Choroid plexus epithelial cell (primary cell): ENCODE measurements at places on chromosomes 13 and 19.
A peak's percentile ranks its signal among the peaks of the same experiment; 100 is the strongest.

DNA sequence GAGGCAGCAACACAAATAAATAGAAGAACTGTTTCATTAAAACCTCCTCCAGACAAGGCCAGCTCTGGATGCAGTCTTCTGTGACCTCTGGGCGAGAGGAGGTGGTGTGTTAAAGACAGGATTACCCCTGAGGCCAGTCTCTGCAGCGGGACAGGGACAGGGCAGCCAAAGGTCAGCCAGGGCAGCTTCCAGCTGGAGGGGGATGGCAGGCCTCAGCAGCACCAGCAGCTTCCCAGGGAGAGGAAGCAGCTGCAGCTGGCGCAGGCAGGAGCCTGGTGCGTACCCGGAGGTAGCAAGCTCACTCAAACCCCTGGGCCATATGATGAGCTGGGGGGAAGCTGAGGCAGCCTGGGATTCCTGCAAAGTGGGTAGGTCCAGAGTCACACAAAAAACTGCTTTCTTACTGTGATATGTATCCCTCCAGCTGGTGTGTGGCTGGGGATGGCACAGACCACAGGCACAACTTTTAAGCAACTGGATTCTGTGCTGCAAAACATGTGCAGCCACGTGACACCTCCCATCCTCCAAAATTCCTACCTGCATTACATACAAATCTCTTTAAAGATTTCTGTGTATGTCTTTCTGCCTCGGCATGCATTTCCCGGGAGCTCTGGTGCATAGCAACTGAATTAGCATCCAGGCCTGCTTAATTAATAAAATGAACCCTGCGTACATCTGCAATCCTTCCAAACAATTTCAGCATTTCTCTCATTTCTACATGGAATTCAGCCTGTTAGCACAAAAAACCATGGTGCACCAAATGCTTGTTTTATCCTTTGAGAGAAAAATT is 238.3 kb upstream of the MAB21L1 start:
- DNase-seq: no peak

DNA sequence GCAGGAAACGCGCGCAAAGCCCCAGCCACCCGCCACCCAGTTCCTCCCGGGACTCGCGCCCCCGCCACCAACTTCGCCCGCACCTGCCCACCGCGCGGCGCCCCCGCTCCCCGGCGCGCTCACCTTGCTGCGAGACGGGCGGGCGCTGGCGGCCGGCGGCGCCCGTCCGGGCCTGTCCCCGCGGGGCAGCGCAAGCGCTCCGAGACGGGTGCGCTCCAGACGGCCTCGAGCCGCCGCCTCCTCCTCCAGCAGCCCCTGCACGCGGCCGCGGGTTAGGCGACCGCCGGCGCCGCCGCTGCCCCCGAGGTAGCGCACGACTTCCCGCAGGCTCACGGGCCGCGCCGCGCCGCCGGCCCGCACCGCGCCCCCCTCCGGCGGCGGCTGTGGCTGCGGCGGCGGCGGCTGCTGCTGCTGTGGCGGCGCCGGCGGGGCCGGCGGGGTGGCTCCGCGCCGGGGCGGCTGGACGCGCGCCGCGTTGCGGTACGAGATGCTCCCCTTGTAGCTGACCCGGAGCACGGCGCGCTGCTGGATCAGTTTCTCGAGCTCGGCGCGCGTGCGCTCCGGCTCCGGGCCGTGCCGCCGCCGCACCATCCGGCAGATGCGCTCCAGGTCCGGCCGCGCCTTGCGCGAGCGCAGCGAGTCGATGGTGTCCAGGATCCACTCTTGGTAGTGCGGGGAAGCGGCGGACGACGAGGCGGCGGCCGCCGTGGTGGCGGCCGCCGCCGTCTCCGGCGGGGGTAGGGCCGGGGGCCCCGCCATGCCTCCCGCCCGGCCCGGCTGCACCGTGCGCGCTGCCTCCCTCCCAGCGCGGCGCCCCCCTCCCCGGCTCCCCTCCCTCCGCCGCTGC is 666 bp downstream of the SAMD1 start:
- DNase-seq: peak; percentile 77

GRCh38 chr13:19607523-19608078 is 25.9 kb upstream of the MPHOSPH8 start:
- no peak for DNase-seq

- DNase-seq: peak; percentile 15
These were observed 135.8 kb downstream of the RFC3 start for GRCh38 chr13:33953781-33954180.

DNA sequence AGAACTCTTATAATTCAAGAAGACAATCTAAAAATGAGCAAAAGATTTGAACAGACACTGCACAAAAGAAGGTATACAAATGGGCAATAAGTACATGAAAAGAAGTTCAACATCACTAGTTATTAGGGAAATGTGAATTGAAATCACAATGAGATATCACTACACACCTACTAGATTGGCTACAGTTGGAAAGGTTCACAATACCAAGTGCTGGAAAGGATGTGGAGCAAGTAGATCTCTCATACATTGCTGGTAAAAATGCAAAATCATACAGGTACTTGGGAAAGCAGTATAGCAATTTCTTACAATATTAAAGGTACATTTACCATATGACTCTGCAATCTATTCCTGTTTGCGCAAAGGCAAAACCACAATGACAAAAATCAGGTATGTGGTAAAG is 145.7 kb downstream of the LHFPL6 start:
- no peak for DNase-seq

DNA sequence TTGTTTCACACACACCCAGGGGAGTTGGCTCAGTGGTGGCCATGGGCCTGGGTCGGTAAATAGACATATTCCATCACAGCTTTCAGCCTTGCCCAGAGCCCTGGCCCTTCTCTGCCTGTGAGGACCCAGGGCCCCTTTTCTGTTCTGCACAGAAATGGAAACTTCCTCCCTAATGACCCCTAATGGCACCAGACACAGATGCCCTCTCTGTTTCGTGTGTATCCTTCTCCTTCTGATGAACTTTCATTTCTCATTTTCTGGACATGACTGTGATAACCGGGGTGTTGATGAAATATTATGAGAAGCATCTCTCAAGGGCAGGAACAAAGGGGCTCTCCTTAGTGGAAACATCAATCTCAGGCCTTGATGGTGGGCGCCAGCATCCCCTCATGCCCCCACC is 12.8 kb downstream of the LILRA1 start:
- no peak for DNase-seq

GRCh38 chr19:44552324-44552723 is 22.8 kb upstream of the CEACAM20 start:
- DNase-seq: peak; percentile 26

GRCh38 chr13:74575729-74576125 is 441.5 kb upstream of the KLF12 start:
- peak; percentile 43 for DNase-seq

DNA sequence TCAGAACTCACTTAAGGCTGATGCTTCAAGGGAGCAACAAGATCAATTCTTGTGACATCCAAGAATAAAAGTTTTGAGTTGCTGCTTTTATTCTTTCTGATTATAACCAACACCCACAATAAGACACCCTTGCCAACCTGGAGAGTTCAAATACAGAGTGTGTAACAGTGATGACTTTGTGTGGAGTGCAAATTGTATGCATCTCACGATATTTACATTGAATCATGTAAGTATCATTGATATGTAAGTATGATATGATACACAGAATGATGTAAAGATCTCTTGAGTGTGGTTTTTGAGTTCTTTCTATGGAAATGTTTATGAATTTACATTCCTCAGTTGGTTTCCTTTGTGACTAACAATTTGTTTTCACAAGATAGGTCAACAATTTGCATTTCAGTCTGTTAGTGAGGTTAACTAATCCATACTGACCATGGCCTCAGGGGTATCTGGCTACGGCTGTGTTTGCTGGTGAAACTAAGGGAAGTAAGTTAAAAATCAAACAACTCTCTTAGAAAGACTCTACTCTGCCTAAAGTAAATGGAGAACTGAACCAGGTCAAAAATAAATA is 12.4 kb downstream of the LHFPL6 start:
- no peak for DNase-seq

DNA sequence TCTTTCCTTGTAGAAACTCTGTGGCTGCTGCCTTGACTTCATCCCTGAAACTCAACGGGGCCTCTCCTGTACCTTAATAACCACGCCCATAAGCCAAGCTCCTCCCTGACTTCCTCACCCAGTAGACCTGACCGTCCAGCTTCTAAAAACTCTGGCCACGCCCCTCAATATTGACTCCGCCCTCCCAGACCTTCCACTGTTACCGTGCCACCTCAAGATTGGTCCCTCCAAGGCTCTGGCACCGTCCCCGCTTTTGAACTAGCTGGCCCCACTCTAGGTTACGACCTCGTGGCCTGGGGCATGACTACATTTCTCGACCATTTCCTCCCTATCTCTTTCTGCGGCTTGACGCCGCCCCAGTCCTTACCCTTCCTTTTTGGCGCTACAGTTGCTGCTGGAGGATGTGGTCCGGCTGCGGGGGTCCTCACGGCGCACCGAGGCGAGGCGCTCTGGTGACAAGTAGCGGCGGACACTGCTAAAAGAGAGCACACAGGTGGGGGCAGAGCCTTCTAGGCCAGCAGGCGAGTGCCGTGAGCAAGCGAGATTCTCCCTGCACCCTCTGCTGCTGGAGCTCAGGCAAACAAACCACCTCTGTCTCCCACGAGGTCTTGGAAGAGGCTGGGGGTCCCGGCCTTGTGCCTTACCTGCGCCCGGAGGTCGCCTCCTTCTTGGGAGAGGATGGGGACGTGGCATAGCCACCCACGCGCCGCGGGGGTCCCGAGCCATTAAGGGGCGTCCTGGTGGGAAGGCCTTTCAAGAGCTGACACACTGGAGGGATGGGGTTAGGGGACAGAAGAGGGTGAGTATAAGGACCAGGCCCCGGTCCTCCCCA is 2.3 kb upstream of the EML2 start:
- DNase-seq: peak; percentile 83

- no peak for DNase-seq
These were observed 1907.8 kb upstream of the PCDH20 start for GRCh38 chr13:63323441-63323840.

GRCh38 chr19:6228551-6229215 is 51.1 kb downstream of the MLLT1 start:
- no peak for DNase-seq

GRCh38 chr19:18282021-18282787 is 782 bp upstream of the JUND start:
- no peak for DNase-seq

- DNase-seq: no peak
These were observed 7.2 kb downstream of the SLITRK5 start for GRCh38 chr13:87678372-87678752.

DNA sequence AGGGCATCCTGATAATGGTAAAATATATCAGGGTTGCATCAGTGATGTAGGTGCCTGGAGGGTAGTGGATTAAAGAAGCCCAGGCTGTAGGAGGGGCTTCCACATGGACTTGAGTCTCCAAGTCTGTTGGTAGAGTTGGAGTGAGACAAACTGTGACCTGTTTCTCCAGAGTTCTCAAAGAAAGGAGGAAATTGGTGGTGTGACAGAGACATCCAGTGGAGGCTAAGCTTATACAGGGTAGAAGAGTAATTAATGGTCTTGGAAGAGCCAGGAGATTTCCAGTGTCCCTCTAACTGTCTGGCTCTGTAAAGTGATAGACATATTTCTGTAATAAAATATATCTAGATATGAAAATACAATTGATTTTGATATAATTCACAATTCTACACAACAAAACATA is 61.1 kb downstream of the GPC5 start:
- no peak for DNase-seq

DNA sequence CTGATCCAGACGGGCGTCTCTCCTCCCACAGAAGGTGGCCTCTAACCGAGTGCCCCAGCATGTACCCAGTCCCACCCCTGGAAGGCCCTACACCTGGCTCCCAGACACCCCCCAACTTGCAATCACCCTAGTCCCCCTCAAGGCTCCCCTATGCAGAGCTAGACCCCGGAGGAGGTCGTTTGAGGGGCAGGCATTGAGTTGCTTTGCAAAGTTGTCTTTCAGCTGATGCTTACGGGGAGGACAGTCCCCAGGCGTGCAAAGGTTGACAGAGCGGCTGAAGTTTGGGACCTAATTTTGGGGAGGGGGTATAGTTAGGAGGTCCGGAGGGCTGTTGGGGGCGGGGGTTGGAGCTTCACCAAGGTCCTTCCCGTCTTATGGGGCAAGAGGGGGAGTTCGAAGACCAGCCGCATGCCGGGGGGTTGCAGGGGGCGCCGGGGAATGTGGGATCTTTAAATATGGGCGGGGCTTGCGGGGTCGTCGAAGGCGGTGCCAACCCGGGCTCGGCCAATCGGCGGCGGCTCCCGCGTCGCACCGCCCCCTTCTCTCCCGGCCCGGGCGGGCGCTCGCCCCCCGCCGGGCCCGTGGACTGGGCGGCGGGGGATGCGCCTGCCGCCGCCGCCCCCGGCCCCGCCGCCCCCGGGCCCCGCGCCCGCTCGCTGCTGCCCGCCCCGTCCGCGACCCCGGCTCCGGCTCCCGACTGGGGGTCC is at the start of gene KCNN1:
KCNN1 (plus strand) TSS at position 558 of the 707 bp plus-strand sequence. CDS start 6,782 bp downstream, outside the sequence.
- no peak for DNase-seq

- DNase-seq: peak; percentile 24
These were observed 665.0 kb upstream of the SLITRK6 start for GRCh38 chr13:86464193-86464592.

DNA sequence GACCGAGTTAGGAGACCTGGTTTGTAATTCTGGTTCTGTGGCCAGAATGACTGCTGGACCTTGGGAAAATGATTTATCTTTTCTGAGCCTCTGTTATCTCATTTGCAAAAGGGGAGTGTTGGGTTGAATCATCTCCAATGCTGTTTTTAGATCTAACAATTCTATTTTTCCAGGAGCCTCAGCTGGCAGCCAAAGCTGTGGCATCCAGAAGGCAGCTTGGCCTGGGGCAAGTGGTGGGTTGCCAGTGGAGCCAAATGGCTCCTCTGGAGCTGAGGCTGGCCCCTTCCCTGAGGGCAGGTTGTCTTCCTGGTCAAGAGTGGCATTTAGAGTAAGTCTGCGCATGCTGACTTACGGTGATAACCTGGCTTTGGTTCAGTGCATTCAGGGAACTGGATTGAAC is 21.3 kb downstream of the B3GLCT start:
- no peak for DNase-seq
